Suppressor macrophage (primary cell): ENCODE measurements at places on chromosomes 6 and 20.

DNA sequence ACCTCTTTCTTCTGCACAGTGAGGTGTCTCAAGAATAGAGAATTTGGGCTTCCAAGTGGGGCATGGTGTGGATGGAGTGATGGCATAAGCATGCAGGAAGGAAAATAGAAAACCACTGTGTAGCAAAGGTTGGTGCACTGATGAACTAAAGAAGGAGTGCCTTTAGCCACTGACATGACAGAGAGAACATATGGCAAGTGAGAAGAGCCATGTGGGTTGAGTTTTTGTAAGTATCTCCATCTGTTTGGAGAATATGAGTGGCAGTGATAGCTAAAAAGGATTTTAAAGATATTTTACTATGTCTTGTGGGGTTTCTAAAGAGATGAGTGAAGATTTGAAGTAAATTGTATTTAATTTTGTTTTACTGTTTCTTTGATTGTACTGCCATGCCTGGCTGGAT is 160.5 kb upstream of the GRIK2 start:
- no peak for DNase-seq

DNA sequence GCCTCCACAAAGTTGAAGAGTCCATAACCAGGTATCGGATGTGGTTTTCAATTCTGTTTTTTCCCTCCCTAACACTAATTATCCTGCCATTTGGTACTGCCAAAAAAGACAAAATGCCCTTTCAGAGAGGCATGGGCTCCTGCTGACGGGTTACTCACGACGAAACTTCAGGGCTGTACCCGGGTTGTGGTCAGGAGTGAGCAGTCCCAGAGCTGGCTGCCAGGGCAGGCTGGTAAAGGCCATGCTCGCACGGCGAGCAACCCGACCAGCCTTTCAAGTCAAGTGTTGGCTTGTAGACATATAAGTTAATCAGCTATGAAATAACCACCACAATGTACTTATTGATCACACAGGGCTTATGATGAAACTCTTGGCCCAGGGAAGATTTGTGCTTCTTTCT is 152.5 kb downstream of the FOXC1 start:
- no peak for DNase-seq

- DNase-seq = no peak
These were observed 336.8 kb downstream of the HDGFL1 start for GRCh38 chr6:22906091-22906549.

GRCh38 chr6:110731196-110731595 is 84.1 kb downstream of the CDK19 start:
- DNase-seq = no peak

GRCh38 chr6:18507561-18507960 is 120.4 kb downstream of the RNF144B start:
- no peak for DNase-seq

DNA sequence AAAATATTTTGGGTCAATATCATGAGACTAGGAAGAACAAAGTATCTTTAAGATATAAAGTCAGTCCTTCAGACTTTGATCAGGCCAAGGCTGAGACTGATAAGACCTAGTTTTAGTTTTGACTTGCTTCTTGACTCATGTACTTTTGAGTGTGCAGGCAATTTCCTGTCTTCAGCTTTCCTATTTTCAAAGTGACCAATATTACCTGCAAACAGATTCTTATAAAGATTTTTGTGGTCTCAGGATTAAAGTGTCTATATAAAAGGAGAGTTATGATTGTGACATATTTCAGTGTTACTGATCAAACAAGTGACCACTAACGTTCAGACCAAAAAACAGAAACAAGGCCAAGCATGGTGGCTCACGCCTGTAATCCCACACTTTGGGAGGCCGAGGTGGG is 36.0 kb upstream of the AKIRIN2 start:
- DNase-seq = no peak

GRCh38 chr20:21508230-21509078 is 5.4 kb downstream of the NKX2-2 start:
- DNase-seq = no peak

GRCh38 chr20:43529051-43529450 is 21.6 kb downstream of the L3MBTL1 start:
- no peak for DNase-seq

DNA sequence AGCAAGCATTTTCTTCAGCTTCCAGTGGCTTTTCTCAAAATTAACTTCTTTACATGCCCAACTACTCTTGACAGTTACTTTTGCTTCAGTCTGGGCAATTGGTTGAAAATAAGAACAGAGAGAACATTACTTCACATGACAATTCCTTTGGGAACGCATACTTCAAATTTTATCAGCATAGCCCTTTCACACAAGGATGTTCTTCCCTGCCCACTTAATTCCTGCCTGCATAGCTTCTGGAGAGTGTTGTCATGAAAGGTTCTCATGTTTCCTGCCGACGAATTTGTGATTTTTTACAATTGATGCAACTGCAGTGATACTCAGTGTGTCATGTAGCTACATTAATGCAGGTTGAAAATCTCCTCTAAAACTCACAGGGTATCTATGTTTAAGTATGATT is 22.0 kb upstream of the SNRNP48 start:
- DNase-seq = no peak

DNA sequence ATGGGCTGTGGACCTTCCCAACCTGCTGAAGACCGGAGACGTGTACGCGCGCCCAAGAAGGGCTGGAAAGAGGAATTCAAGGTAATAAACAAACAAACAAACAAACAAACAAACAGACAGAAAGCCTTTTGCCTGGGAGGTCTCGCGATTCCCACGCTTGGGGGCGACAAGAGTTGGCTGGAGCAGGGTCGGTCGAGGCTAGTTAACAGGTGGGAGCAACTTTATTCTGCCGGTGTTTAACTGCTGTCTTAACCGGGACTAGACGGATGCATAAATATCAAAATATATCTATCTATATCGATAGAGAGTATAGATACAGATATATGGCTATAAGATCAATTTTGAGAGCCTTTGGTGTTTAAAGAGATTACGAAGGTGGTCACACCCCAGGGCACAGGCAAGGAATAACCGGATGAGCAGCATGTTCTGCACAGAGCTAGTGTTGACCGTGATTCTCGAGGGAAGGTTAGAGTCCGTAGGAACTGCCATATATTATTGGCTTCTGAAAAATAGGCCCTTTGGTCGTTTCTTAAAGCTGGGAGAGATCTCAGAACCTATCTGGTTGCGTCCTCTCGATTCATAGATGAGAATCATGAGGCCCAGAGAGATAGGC is 514 bp downstream of the STMND1 start:
- no peak for DNase-seq

GRCh38 chr6:112786801-112787200 is 439.7 kb downstream of the RFPL4B start:
- DNase-seq = no peak

DNA sequence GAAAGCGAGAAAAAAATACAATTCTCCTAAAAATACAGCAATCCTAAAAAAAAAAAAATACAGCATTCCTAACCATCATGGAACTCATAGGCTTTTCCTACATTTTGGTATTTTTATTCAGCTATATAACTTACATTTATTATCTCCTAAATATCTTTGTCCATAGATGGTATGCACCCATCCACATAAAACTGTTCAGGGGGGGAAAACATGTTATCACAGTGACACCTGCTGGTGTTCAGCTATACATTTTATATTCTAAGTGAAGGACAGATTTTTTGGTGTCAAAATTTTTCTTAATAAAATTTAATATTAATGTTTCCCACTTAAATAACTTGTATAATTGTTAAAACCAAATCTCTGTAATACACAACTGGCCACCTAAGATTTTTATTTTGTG is 58.0 kb downstream of the BLOC1S5 start:
- peak; percentile 44 for DNase-seq

- no peak for DNase-seq
These were observed 3.7 kb downstream of the COL20A1 start for GRCh38 chr20:63296531-63297299.

GRCh38 chr6:98831057-98831958 is 3.1 kb upstream of the POU3F2 start:
- no peak for DNase-seq

DNA sequence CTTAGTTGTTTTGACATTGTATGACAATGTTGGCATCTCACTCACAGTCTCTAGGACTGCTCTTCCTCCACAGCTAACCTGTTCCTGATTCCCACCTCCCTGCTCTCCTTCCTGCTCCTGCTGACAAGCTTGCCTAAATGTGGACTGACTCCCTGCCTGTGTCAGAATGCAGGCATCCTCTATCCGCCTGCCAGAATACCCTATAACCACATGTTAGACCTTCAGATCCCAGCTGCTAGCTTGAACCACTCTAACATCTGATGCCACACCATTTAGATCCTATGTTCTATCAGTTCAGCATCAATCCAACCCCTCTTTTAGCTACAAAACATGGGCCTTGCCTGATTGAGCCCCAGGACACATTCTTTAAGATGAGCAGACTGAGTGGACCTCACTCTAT is 12.2 kb downstream of the FILIP1 start:
- no peak for DNase-seq

DNA sequence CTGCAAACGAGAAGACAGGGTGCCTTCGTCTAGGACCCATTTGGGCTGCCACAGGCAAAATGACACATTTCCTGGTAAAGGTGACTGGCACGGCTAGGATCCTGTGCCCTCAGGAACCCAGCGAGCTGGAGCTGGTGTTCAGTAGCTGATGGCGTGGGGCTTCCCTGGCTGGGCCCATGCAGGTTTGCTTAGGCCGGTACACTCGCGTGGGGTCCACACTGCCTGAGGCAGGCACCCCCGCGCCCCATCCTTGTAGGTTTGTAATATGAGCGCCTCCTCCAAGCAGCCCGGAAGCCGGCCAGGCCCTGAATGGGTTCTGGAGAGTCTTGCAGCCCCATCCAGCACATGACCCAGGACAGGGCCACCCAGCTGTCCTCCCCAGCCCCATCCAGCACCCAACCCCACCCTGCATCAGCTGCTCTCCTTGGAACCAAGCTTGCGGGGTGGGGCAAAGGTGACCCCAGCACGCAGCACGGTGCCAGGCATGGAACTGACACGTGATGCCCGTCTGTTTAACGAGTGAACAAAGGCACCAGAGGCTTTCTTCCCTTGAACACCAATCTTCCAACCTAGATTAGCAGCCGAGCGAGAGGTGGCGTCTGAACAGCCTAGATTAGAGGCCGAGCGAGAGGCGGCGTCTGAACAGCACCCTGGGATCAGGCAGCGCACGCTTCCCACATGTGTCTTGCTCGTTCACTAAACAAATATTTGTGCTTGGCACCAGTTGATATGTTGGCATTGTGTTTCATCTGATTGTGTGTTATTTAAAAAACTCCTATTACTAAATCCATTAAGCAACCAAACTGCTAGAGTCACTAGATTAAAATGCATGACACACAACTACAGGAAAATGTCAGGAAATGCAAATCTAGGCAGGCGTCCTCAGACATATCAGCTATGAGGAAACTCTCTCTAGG is 112.1 kb downstream of the DLL1 start:
- DNase-seq = no peak

GRCh38 chr6:151721146-151721545 is 86.3 kb upstream of the ESR1 start:
- DNase-seq = no peak

- no peak for DNase-seq
These were observed 56.6 kb downstream of the ARID1B start for GRCh38 chr6:156833755-156834154.

DNA sequence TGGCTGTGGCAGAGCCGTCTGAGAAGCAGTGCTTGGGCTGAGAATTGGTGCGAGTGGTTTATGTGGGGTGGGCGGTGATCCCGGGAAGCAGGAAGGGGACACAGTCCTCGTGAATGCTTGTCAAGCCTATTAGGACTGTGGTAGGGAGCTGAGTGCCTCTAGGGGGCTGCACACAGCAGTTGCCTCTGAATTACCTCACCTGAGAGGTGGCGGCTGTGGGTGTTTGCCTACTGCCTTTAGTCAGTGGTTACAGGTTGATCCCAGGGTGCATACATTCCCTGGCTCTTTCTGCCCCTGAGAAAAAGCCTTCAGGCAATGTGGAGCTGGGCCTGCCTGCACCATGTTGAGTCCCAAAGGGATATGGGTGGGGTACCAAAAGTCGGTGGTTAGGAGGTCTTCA is 5.2 kb downstream of the AP5S1 start:
- no peak for DNase-seq

- DNase-seq = no peak
These were observed 311.3 kb upstream of the FERMT1 start for GRCh38 chr20:6434131-6434530.

- DNase-seq = no peak
These were observed 246.0 kb upstream of the FLRT3 start for GRCh38 chr20:14583413-14583812.

- DNase-seq = no peak
These were observed 137.9 kb upstream of the NEDD9 start for GRCh38 chr6:11370191-11371018.
